Activated naive CD8-positive, alpha-beta T cell treated with anti-CD3 and anti-CD28 coated beads, Interleukin-2, amount 50 U/mL, for 16 hours (primary cell): ENCODE measurements at places on chromosomes 12 and 14.

GRCh38 chr12:31119192-31119802 lies 45.6 kb downstream of the DDX11 start:
- DNase-seq = no peak

GRCh38 chr12:65756956-65757511 lies 67.2 kb upstream of the HMGA2 start:
- no peak for DNase-seq

- no peak for DNase-seq
Observed at GRCh38 chr12:6323340-6323994, 13.0 kb downstream of the PLEKHG6 start.

DNA sequence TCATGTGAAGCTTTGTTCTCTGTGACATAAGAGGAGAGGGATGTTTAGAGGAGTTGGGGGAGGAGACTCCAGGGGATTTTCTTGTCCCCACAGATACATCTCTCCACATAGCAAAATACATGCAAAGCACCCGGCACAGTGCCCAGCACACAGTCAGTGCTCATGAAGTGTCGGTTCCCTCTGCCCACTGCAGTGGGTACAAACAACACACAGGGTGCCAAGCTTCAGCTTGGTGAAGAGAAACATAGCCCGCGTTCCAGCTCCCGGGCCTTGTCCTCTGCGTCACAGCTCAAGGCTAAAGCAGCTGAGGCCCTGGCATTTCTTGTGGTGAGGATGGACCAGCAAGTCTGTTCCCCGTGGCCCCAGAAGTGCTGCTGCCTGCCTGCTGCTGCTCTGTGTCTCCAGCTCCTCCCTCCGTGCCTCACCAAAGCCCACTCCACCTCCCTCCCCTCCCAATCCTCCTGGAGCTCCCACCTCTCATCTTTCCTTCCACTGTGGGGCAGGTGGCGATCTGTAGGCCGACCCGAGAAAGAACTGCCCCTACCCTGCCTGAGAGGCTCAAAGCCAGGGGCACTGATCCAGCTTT lies 57.0 kb upstream of the FKBP4 start:
- DNase-seq = no peak

- DNase-seq = no peak
Observed at GRCh38 chr12:116381744-116382685, 104.5 kb upstream of the MED13L start.

DNA sequence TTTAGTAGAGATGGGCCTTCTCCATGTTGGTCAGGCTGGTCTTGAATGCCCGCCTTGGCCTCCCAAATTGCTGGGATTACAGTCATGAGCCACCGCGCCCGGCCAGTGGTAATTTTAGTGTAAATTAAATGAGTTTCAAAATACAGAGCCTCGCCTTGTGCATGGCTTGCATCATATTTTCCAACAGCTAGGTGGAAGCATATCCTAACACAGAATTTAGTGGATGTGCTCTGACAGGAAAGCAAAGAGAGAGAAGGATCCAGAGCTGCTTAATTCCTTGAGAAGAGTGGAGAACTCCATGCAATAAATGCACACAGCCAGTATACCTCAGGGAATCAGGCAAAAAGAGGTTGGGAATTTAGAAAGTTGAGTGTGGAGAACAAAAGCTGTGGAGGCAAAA lies 2.5 kb downstream of the OR6C2 start:
- DNase-seq = no peak
